Ureter (tissue), 1 donor: ENCODE measurements at places on chromosomes 6 and 20.

DNA sequence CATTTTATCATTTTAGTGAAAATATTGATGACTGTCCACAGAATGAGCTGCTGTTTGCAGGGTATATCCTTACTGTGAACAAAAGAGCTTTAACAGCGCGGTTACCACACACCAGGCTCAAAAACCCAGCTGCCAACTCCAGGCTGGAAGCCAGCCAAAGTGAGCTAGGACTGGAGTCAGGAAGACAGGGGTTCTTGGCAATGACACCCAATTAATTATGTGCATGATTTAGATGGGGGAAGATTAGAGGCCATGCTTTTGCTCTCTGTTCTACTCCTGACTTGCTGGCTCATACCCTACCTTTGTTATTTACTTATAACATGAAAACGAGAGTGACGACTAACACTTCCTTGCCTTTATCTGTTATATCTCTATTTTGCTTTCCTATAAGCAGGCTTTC, 128.9 kb upstream of the SHLD1 start:
- DNase-seq = peak; percentile 58

DNA sequence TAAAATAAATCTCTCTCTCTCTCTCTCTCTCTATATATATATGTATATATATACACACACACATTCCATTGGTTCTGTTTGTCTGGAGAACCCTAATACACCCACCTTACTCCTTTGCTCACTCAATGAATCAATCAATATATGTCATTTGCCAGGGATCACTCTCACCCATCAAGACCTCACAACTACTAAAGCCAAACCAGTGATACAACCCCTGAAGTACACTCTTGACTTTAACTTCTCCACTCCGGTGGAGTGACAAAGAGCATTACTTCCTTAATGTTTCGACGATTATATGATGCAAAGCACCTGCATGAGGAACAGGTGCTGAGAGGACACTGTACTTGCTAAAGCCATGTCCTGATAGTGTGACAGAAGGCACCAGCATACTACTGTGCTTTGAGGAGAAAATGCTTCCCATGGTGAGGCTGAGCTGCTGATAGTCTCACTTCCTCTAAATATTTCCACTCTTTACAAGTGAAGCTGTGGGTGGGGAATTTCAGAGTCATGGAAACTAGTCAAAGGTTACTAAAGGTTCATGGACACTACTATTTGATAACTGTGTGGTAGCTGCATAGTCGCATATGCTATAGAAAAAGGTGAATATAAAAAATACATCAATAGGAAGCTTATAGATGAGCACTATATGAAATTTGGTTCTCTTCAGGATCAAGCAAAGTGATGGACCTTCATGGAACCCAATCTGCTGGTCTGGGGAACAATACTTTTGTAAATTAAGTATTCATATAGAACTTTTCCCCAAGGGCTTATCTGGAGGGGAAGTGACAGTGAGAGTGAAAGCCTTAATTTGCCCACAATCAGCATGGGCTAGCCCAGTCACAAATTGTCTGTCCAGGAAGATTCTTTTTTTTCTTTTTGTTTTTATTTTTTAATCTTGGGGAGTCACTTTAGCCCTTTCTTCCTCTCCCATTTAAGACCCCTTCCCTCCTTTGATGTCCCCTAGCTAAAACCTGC, 141.9 kb upstream of the NEDD9 start:
- no peak for DNase-seq

DNA sequence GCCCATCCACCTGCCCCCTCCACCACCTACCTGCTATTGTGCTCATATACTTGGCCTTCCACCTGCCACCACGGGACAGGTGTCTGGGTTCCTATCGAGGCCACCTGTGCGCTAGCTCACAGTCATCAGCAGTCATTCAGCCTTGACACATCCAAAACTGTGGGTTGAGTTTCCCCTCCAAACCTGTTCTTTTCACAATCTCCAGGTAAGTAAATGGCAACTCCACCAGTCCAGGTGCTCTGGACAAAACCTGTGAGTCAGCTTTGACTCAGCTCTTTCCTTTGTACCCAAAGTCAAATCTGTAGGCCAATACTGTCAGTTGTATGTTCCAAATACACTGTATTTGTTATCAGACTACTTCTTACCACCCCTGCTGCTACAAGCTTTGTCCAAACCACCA, 52.6 kb downstream of the SPTLC3 start:
- DNase-seq = no peak

DNA sequence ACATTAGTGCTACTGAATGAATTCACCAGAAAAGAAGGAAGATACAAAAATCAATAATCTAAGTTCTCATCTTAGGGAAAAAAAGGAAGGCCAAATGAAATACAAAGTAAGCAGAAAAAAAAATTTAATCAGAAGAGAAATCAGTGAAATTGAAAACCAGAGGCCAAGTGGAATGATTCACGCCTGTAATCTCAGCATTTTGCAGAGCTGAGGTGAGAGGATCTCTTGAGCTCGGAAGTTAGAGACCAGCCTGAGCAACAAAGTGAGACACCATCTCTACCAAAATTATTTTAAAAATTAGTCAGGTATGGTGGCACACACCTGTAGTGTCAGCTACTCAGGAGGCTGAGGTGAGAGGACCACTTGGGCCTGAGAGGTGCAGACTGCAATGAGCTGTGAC, 21.2 kb upstream of the ASF1A start:
- no peak for DNase-seq

GRCh38 chr20:24194143-24194542, 205.6 kb upstream of the GGTLC1 start:
- DNase-seq = no peak

- DNase-seq = no peak
Observed at GRCh38 chr20:38167851-38168760, 3.0 kb upstream of the TGM2 start.

DNA sequence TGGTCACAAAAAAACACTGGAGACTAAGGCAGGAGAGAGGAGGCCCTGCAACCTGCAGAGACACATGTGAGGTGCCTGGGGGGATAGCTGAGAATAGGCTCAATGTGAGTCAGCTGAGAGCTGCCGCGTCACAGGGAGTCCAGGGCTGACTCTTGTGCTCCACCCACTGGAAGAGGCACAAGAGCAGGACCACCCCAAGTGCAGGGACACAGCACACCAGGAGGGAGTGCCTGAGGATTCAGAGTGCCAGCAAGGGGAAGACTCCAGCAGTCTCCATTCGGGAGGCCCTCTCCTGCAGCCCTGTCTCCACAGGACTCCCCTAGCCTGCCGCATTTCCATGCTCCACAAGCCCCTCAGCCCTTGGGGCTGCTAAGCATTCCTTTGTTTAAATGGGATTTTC, 105.5 kb downstream of the HUS1B start:
- DNase-seq = no peak
